ENCODE measurements at places on chromosomes 1 and 21.

- no peak for DNase-seq
Measured at GRCh38 chr1:200729863-200730262, 8.8 kb upstream of the CAMSAP2 start.

GRCh38 chr1:93483200-93483599, 35.3 kb downstream of the FNBP1L start:
- no peak for DNase-seq

DNA sequence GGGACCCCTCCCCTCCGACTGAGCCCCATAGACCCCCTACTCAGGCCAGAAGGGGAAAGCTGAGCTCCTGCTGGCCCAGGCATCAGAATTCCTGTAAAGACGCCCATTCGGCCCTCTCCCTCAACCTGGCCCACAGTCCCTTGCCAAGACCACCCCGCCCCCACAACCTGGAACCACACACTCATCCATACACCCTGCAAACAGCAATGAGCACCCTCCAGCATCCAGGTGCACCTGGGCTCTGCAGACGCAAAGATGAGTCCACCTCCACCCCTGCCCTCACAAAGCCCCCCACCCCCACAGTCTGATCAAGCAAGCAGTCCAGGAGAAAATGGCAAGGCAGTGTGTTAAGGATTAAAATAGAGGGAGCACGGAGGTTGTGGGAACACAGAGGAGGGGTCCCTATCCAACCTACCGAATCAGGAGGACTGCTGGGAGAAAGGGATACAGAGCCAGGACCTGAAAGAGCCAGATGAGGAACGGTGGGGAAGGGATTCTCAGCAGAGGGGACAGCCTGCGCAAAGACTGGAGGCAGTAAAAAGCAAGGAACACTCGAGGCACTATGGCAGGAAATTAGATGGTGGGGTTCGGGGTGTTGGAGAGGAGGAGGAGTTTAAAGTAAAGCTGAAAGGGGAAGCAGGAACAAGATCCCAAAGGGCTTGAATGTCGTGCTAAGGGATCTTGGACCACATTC, 67.3 kb upstream of the LAPTM5 start:
- no peak for DNase-seq

DNA sequence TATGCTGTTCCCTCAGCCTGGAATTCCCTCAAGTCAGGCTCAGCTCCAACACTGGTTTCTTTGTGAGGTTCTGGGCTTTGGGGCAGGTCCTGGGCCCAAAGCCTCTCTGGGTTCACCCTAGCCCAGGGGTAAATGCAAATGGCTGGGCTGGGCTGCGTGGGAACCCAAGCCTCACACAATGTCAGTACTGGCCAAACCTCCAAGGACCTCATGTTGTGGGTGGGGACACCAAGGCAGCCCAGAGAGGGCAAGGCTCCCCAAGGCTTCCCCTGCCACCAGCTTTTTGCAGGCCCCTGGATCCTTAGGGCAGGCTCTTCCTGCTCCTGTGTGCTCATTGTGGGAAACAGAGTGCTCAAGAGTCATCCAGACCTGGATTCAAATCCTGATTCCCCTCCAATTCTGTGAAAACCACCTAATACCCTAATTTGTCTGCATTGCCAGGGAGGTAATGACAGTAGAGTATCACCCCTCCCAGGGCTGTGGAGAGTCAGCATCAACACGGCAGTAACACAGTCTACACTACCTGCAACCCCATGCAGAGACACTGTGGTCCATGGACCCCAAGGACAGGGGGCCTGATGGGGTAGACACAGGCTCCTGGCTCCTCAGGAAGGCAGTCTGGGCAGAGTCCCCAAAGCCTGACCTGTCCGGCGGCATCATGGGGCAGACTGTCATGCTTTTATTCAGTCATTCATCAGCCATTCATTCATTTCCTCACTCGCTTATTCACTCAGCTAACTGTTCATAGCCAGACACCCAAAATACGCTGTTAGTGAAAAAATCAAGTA, 85.7 kb downstream of the DMRTB1 start:
- no peak for DNase-seq

- no peak for DNase-seq
Measured at GRCh38 chr1:114040273-114041015, 61.2 kb downstream of the OLFML3 start.

- DNase-seq, result no peak
Measured at GRCh38 chr1:86530211-86530845, 16.6 kb upstream of the CLCA4 start.

DNA sequence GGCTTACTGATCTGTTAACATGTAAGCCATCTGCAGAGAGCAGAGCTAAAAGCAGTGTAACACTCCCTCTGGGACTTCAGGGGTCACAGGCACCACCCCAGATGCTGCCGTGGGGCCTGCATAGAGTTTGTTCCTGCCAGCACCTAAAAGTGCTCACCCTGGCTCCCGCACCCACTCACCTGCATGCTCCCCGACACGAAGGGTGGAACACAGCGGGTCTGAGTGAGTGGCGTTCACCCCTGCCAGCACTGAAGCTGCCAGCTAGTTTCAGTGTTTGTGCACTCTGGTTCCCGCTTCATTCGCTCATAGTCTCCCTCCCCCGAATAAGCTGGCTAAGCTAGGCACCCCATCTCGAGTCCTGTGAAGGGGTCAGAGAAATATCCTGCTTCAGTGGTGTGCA, 1681.0 kb downstream of the NCAM2 start:
- DNase-seq, result no peak

- DNase-seq, result no peak
Measured at GRCh38 chr1:59903141-59903754, 23.3 kb downstream of the CYP2J2 start.

- no peak for DNase-seq
Measured at GRCh38 chr1:9886092-9886742, 23.9 kb downstream of the CTNNBIP1 start.

DNA sequence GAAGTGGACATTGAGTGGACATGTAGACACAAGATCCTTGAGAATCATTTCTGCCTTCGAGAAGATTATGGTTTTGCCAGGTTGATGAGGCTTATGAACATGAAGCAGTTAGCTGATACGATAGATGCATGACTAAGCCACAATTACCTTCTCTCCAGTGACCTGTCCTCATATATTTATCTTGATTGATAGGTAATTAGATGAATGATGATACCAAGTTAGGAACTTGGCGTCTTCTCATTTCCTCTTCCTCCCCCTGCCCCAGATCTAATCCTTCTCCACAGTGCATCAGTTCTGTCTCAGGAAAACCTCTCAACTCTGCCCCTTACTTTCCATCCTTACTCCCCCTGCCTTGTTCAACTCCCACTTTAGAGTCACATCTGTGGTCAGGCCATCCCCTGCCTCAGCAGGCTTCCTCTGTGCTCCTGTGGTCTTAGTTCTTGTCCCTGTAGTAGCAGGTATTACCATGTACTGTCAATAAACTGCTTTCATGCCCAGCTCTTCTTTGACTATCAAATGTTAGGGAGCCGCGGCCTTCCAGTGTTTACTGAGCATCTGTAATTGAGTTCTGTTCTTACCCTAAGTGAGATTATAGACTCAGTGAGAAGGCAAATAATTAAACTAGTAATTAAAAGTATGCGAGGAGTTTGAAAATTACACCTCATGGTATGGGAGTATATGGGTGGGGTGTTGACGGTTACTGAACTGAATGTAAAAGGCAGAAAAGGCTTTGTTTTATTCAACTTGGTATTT, 5.1 kb downstream of the ST6GALNAC3 start:
- no peak for DNase-seq

GRCh38 chr21:29312981-29313380, 14.3 kb downstream of the BACH1 start:
- DNase-seq, result no peak

- DNase-seq, result no peak
Measured at GRCh38 chr1:12327566-12327965, 97.7 kb downstream of the VPS13D start.

DNA sequence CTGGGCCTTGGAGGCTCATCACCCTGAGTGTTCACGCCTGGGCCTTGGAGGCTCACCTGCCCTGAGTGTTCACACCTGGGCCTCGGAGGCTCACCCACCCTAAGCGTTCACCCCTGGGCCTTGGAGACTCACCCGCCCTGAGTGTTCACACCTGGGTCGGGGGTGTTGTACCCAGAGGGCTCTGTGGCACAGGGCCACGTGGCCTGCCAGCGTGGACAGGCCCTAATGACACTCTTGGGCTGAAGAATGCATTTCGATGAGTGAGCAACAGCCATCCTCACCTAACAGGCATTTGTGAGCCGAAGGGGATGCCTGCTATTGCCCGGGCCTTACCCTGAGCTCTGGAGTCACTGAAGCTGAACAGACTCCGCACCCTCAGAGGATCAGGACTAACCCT, 17.5 kb downstream of the SLC19A1 start:
- DNase-seq, result no peak

DNA sequence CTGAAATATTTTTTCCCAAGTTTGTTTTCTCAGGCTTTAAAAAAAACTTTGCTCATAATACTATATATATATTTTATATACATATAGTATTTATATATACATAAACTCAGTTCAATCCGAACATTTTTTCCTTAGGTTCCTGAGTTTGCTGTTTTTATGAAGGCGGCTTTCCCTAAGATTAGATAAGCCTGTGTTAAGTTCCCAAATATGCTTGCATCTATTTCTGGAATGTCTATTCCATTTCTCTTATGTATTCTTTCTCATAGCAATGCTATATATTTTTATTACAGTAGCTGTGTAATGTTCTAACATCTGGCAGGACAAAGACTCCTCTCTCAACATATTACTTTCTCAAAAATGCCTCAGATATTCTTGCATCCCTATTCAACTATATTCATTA, 45.9 kb downstream of the ADSS2 start:
- DNase-seq, result no peak

DNA sequence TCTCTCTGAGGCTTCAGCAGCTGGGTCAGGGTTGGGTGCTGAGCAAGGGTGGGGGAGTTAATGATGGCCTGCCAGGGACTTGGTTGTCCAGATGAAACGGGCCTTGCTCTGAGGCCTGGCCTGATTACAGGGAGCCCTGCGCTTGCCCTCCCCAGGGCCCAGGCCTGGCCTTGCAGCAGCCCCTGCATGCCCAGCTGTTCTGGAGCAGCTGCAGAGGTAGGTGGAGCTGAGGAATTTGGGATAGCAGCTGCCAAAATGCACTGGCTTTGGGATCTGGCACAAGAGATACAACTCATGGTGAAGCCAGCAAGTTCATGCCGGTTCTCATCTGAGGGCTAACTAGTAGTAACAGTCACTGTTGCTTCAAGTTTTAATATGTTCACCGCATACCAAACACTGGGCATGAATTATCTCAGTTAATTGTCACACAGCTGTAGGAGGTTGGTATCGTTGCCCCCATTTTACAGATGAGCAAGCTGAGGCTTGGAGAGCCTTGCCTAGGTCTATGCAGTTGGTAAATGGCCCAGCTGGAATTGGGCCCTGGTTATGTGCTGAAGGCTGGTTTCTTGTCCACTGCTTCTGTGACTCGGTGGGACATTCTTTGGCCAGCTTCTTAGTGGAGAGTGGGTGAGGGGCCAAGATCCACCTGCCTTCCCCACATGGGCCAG, 7.3 kb upstream of the SERINC2 start:
- no peak for DNase-seq

DNA sequence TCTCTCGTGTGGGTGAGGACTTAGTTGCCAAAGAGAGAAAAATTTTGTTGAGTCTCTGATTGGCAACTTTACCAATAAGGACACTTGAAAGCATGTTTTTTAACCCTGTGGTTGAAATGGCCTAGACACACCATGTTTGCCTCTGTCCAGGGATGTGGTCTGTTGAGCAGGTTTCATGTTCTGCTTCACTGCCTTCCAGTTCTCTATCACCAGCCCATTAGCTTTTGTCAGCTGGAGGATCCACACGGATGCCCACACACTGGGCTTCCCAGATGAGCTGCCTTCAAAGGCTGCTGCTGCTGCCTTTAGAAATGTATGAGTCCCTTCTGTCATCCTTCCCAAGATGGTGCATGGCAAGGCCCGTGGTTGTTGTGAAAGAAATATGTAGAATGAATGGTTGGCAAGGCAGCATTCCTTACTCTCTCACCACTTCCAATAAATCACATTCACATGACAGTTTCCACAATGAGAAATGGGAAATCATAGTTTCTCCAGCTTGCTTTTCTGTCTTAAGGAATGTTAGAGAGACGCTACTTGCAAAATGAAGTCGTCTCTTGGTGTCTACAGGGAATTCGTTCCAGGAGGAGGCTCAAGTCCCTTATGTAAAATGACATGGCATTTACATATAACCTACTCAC, 108.2 kb upstream of the SLC35F3 start:
- no peak for DNase-seq

DNA sequence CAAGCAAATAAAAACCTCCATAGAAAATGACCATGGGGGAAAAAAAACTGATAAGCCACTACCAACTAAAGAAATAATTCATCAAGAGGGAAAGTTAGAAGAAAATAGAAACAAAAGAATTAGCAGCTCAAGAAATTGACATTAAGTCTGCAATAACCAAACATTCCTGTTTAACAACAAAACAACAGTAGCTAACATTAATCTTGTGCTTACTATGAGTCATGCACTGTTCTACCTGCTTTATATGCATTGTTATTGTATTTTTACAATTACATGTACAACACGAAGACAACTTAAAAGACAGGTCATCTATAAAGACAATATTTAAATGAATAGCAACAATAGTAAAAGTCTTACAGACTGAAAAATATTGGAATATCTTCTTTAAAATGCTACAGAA, 34.4 kb upstream of the LRRC7 start:
- no peak for DNase-seq
